Neural crest cell (in vitro differentiated cells): ENCODE measurements at places on chromosomes 3 and 15. TPM values are rescaled to one million over a fixed set of nuclear protein-coding genes. Genes with fewer than 3 reads are reported as not detected.

The PTPRG gene
- 38.0 and 41.2 TPM in 2 replicates for total RNA-seq

The SV2B gene
- total RNA-seq: not detected in 2 replicates

The LRRIQ4 gene
- total RNA-seq: 0.12 and 0.16 TPM in 2 replicates

DNA sequence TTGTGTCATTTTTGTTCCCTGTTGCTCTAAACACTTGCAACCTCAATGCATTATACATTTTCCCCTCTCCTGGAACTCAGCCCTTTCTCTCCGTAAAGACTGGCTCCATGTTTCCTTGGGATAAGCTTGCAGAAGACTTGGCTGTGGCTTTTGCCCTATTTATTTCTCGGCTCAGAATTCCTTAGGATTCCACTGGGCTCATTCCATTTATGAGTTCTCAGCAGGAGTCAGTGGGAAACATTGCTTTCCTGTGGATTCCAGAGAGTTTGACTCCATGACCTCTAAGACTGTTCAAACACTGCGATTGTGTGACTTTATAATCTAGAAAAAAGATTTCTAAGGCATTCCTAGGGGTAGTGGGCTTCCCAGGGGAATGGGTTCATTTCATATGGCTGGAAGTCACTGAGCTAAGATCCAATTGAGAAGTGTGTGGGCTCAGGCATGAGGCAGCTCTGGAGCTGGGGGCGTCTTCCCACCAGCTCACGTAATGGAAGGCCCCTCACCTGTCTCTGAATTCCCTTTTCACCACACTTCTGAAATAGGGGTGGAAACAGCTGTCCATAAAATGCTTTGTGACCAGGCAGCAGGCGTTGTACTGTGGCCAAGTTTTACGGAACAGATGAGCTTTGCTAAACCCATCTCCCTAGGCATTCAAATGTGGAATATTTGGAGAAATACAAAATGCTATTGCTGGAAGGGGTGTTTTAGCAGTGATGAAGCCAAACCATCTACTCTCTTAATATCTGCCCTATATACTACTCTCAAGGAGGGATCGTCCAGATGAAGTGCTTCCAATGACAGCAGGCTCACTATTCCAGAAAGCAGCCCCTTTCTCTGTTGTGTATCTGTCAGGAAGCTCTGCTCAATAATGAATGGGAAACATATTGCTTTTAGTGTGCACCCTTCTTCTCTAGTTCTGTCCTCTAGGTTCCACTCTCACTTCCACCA lies 91.8 kb upstream of the BCL6 start:
- H3K36me3 ChIP-seq: peaks cover 5% of the 10 kb centered on the region
- H3K27me3 ChIP-seq: no peaks in the 10 kb centered on the region
- no peaks in the 10 kb centered on the region for H3K4me1 ChIP-seq
- no peak for DNase-seq
- no peak overlapping the region for H3K27ac ChIP-seq

- no peak for DNase-seq
- no peaks in the 10 kb centered on the region for H3K27me3 ChIP-seq
- no peak overlapping the region for H3K4me3 ChIP-seq
- H3K36me3 ChIP-seq: no peaks in the 10 kb centered on the region
- peaks cover 17% of the 10 kb centered on the region for H3K4me1 ChIP-seq
- H3K27ac ChIP-seq: no peak overlapping the region
Observed at GRCh38 chr3:65829228-65829627, 209.5 kb downstream of the MAGI1 start.

DNA sequence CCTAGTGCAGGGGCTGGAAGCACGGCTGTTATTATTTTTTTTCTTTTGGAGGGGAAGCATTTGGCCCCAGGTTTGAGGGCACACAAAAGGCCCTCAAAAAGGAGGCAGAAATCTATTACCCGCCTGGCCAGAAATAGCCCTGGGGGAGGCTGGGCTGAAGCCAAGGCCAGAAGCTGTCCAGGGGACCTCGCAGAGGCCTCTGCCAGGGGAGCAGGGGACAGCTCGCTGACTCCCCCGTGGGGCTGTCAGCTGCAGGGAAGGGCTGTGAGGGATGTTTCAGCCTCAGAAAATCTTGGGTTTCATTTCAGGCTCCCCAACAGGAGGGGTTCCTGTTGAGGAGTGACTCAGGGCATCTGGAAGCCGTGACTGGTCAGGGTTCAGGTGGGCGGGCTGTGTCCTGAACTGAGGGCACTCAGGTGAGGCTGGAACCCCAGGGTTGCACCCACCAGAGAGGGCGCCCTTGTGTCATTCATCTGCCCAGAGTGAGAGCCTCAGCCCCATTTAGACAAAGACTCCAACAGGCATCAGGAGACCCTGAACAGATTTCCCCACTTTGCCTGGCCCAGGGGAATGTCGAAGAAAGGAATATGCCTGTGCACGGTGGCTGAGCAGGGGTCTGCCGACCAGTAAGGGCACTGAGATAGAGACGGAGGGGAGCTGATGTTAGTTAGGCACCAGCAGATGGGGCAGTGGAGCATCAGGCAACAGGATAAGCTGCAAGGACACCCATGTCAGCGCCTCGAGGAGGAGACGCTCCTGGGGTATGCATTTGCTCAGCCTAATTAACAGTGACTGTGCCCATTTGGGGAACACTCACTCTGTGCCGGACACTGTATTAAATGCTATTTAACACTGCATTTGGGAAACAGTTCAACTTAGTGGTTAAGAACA lies 43.5 kb upstream of the SLC6A11 start:
- H3K27ac ChIP-seq: no peak overlapping the region
- no peaks in the 10 kb centered on the region for H3K36me3 ChIP-seq
- no peak overlapping the region for H3K4me3 ChIP-seq
- H3K27me3 ChIP-seq: peaks cover 47% of the 10 kb centered on the region
- DNase-seq: no peak
